Activated CD8-positive, alpha-beta T cell treated with anti-CD3 and anti-CD28 coated beads for 36 hours (primary cell): ENCODE measurements at places on chromosomes 7 and 10. TPM values are rescaled to one million over a fixed set of nuclear protein-coding genes. Genes with fewer than 3 reads are reported as not detected.
A peak's percentile ranks its signal among the peaks of the same experiment; 100 is the strongest.

GRCh38 chr7:30478349-30479201, at the start of gene NOD1:
TSS of gene NOD1 (minus strand) at chr7:30478784. CDS start at chr7:30456921, 21,863 bp downstream.
- H3K27ac ChIP-seq = peak within 1 kb of the TSS; percentile 91
- peak within 1 kb of the TSS; percentile 93 for H3K4me3 ChIP-seq
- peak; percentile 73 for DNase-seq
- H3K36me3 ChIP-seq = peaks cover 12% of the 10 kb centered on the region
- H3K27me3 ChIP-seq = no peaks in the 10 kb centered on the region

- H3K4me3 ChIP-seq = no peak overlapping the region
- H3K27ac ChIP-seq = no peak overlapping the region
- H3K36me3 ChIP-seq = no peaks in the 10 kb centered on the region
- H3K27me3 ChIP-seq = no peaks in the 10 kb centered on the region
Measured at GRCh38 chr7:86687831-86688230, 44.1 kb downstream of the GRM3 start.

DNA sequence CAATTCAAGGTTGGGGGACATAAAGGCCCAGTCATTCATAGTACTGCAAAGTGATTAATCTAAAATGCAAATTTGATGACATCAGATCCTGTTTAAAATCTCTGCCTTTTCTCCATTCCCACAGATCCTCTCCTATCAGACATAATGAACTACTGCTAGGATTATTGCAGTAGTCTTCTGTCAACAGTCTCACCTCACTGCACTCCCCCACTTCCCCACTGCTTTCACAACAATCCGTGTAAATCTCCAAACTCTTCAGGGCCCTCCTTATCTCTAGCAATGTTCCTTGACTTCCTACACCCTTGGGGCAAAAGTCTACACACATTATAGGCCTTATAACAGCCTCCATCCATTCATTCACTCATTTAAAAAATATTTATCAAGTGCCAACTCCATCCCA, 112.4 kb downstream of the KBTBD2 start:
- no peak overlapping the region for H3K27ac ChIP-seq
- peaks cover 4% of the 10 kb centered on the region for H3K27me3 ChIP-seq
- no peak overlapping the region for H3K4me3 ChIP-seq

DNA sequence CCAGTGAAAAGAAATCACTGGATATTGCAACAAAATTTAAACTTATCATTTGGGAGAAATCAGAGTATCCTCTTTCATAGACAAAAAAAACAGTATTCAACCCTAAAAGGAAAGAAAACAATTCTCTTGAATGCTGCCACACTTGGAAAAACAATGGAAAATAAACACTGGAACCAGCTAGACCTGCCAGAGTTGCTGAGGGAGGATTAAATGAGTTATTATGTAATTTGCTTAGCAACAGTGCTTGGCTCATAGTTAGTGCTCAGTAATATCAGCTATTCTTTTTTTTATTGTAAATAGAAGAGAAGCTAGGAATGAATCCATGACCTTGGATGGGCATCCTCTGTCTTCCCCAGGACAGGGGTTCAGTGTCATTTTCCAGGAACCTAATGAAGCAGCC, 11.0 kb upstream of the ZNF273 start:
- no peak overlapping the region for H3K4me3 ChIP-seq
- no peak overlapping the region for H3K27ac ChIP-seq
- no peaks in the 10 kb centered on the region for H3K36me3 ChIP-seq
- peaks cover 8% of the 10 kb centered on the region for H3K4me1 ChIP-seq

GRCh38 chr7:45407730-45408408, 166.3 kb upstream of the ADCY1 start:
- H3K27me3 ChIP-seq = peaks cover 6% of the 10 kb centered on the region
- H3K4me1 ChIP-seq = peaks cover 2% of the 10 kb centered on the region
- H3K36me3 ChIP-seq = no peaks in the 10 kb centered on the region
- no peak overlapping the region for H3K27ac ChIP-seq

- H3K27ac ChIP-seq = no peak overlapping the region
- H3K27me3 ChIP-seq = peaks cover 7% of the 10 kb centered on the region
- no peak overlapping the region for H3K4me3 ChIP-seq
- H3K4me1 ChIP-seq = no peaks in the 10 kb centered on the region
- H3K36me3 ChIP-seq = no peaks in the 10 kb centered on the region
Measured at GRCh38 chr10:99276848-99277486, 41.3 kb upstream of the HPSE2 start.

GRCh38 chr7:140641524-140642195, 1.0 kb upstream of the DENND2A start:
- H3K4me1 ChIP-seq = peaks cover 15% of the 10 kb centered on the region
- H3K36me3 ChIP-seq = no peaks in the 10 kb centered on the region
- no peak overlapping the region for H3K27ac ChIP-seq
- H3K27me3 ChIP-seq = peaks cover 47% of the 10 kb centered on the region
- H3K4me3 ChIP-seq = peak overlapping the region; percentile 7

GRCh38 chr10:129483430-129484010, 16.5 kb downstream of the MGMT start:
- peaks cover 44% of the 10 kb centered on the region for H3K36me3 ChIP-seq
- no peak overlapping the region for H3K27ac ChIP-seq
- H3K27me3 ChIP-seq = no peaks in the 10 kb centered on the region
- H3K4me1 ChIP-seq = no peaks in the 10 kb centered on the region

DNA sequence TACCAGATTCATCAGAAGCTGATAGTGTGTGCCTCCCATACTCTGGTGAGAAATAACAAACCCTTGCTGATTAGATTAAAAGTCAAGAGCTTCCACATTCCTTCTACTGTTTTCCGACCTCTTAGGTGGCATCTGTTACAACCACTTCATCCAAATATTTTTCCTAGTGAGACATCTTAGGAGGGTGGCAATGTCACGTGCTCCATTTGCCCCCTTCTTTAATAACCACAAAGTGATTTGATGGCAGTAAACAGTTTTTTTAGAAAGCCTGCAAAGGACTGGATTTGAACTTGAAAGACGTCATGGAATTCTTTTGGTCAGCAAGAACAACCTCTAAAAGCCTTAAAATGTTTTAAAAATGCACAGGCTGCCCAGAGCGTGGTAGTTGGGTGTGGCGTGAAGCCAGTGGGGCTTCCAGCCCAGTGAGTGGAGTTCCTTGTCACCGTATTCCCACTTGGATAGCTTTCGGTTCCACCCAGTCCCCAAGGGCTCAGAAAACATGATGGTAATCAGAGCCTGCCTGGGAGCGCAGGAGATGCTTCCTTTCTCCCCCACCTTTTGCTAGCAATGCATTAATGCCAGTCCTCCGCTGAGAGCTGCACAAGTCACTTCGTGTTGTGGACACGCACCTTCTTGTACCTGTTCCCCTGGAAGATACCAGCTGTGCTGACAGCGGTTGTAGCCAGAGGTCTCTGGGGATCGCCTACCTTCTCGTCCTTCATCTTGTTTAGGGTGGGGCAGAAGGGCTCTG, 256.4 kb downstream of the KIAA1217 start:
- H3K36me3 ChIP-seq = no peaks in the 10 kb centered on the region
- H3K4me1 ChIP-seq = peaks cover 41% of the 10 kb centered on the region
- no peak for DNase-seq
- H3K27ac ChIP-seq = no peak overlapping the region

- DNase-seq = no peak
- H3K27me3 ChIP-seq = no peaks in the 10 kb centered on the region
- peaks cover 53% of the 10 kb centered on the region for H3K4me1 ChIP-seq
- peaks cover 9% of the 10 kb centered on the region for H3K36me3 ChIP-seq
- H3K4me3 ChIP-seq = no peak overlapping the region
Measured at GRCh38 chr10:102781921-102782557, 38.3 kb downstream of the WBP1L start.

DNA sequence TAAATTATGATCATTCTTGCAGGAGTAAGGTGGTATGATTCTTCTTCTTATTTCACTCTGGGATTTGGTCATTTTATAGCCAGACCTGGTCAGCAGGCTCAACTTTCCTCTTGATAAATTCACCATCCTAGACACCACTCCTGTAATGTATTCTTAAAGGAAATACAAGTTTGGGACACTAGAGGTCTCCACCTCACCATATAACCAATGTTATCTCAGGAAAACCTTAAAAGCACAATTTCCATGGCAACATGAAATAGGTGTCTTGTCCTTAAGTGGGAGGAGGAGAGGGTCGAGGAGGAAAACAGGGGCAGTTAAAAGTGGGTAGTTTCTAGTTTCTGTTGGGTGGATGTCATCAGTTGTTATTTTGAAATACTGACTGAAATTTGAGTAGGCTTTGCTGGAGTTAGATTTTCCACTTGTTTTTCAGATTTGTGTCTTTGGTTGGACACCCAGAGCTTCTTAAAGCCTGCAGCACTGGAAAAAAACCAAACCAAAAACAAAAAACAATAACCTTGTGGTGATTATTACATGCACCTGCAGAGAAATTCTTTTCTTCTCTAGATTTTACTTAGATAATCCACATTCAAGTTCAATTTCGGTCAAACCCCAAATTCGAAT, 163.1 kb downstream of the PRKCQ start:
- DNase-seq = no peak
- peaks cover 1% of the 10 kb centered on the region for H3K4me1 ChIP-seq
- no peaks in the 10 kb centered on the region for H3K27me3 ChIP-seq
- H3K27ac ChIP-seq = no peak overlapping the region

- H3K36me3 ChIP-seq = no peaks in the 10 kb centered on the region
- H3K4me1 ChIP-seq = no peaks in the 10 kb centered on the region
- no peak overlapping the region for H3K4me3 ChIP-seq
- no peaks in the 10 kb centered on the region for H3K27me3 ChIP-seq
- no peak overlapping the region for H3K27ac ChIP-seq
Measured at GRCh38 chr10:1597370-1598146, 139.8 kb downstream of the ADARB2 start.

- no peaks in the 10 kb centered on the region for H3K36me3 ChIP-seq
- H3K27ac ChIP-seq = no peak overlapping the region
- H3K4me1 ChIP-seq = peaks cover 9% of the 10 kb centered on the region
- no peak overlapping the region for H3K4me3 ChIP-seq
- DNase-seq = no peak
- H3K27me3 ChIP-seq = no peaks in the 10 kb centered on the region
Measured at GRCh38 chr7:151393031-151393977, 16.5 kb downstream of the WDR86 start.

- DNase-seq = no peak
- H3K36me3 ChIP-seq = no peaks in the 10 kb centered on the region
Measured at GRCh38 chr10:75302029-75302428, 66.3 kb upstream of the COMTD1 start.

GRCh38 chr10:75294866-75295701, 59.3 kb upstream of the COMTD1 start:
- H3K27ac ChIP-seq = no peak overlapping the region
- H3K4me1 ChIP-seq = peaks cover 2% of the 10 kb centered on the region
- H3K36me3 ChIP-seq = no peaks in the 10 kb centered on the region

DNA sequence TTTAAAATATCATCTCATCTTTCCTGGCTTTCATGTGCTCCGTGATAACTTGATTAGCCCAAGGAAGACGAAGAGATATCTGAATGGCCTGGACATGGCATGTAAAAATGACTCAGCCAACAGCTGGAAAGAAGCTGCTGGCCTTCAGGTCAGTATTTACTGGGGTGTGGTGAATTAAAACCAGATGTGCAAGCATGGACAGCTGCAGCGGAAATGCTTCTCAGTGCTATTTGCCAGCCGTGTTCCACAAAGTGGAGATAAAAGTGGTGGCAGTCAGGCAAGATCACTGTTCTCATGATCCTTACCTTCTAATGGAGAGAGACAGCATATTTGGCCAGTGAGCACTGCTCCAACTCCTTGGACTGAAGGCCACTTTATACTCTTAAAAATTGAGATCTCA, 203.1 kb upstream of the VSTM2A start:
- H3K27me3 ChIP-seq = no peaks in the 10 kb centered on the region

- H3K4me3 ChIP-seq = no peak overlapping the region
- no peaks in the 10 kb centered on the region for H3K4me1 ChIP-seq
- no peak overlapping the region for H3K27ac ChIP-seq
- no peaks in the 10 kb centered on the region for H3K36me3 ChIP-seq
Measured at GRCh38 chr10:37566332-37566731, 291.1 kb downstream of the ZNF248 start.

GRCh38 chr10:49288341-49289065, 10.5 kb upstream of the C10orf71 start:
- peaks cover 3% of the 10 kb centered on the region for H3K27me3 ChIP-seq
- no peak overlapping the region for H3K4me3 ChIP-seq
- no peaks in the 10 kb centered on the region for H3K4me1 ChIP-seq
- DNase-seq = no peak

Gene FLNC
- total RNA-seq = 0.16 TPM

Gene FOXP2
- total RNA-seq = not detected

Gene SYNPO2L
- not detected for total RNA-seq

Gene DPYSL4
- 23.2 TPM for total RNA-seq

Gene CADPS2
- not detected for total RNA-seq

Gene ZNF12
- total RNA-seq = 20.6 TPM
